CD4-positive, alpha-beta T cell (primary cell): ENCODE measurements at places on chromosomes 4 and X.

DNA sequence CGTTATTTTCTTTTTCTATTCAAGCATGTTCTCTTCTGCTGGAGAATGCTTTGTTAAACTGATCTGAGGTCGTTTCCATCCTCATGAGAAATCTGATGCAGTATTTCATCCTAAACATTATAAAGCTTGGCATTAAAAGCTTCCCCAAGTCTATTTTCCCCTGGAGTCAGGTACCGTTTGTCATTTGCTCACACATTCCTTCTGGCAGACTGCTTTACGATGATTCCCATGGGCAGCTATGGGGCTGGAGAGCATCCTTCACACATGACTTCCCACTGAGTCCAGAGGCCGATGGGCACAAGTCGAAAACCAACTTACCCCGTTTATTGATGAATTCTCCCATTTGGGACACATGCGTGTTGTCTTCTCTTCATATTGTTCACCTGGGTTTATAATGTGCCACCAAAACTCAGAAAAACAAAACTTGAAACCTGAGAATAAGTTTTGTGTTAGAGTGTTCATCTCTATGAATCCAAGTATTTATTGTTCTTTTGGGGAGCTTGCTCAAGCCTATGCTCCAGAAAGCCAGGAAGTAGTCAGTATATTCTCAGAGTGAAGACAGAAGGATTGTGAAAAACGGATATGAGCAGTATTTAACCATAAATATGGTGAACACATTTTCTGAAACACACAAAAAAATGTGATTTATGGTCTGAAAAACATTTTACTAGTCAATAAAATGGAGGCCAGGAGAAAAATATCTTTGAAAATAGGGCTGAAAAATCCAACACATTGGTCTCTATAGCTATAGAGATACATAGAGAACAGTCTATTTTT lies 298.8 kb upstream of the NOCT start:
- H3K27me3 ChIP-seq = no peaks in the 10 kb centered on the region
- H3K27ac ChIP-seq = no peak overlapping the region
- no peak overlapping the region for H3K4me3 ChIP-seq
- no peaks in the 10 kb centered on the region for H3K4me1 ChIP-seq
- H3K36me3 ChIP-seq = no peaks in the 10 kb centered on the region
- no peak for DNase-seq

GRCh38 chr4:183300070-183300469 lies 20.0 kb downstream of the CLDN22 start:
- no peak for DNase-seq
- H3K4me3 ChIP-seq = no peak overlapping the region
- no peaks in the 10 kb centered on the region for H3K27me3 ChIP-seq
- H3K36me3 ChIP-seq = no peaks in the 10 kb centered on the region
- no peak overlapping the region for H3K27ac ChIP-seq
- H3K4me1 ChIP-seq = no peaks in the 10 kb centered on the region

- no peak for DNase-seq
- no peak overlapping the region for H3K4me3 ChIP-seq
- no peaks in the 10 kb centered on the region for H3K4me1 ChIP-seq
These were observed 19.0 kb downstream of the FHL1 start for GRCh38 chrX:136166221-136166855.

GRCh38 chrX:93242897-93243296 lies 430.5 kb downstream of the NAP1L3 start:
- H3K4me3 ChIP-seq = no peak overlapping the region
- H3K36me3 ChIP-seq = no peaks in the 10 kb centered on the region
- no peaks in the 10 kb centered on the region for H3K27me3 ChIP-seq
- H3K4me1 ChIP-seq = no peaks in the 10 kb centered on the region
- H3K27ac ChIP-seq = no peak overlapping the region
- DNase-seq = no peak

DNA sequence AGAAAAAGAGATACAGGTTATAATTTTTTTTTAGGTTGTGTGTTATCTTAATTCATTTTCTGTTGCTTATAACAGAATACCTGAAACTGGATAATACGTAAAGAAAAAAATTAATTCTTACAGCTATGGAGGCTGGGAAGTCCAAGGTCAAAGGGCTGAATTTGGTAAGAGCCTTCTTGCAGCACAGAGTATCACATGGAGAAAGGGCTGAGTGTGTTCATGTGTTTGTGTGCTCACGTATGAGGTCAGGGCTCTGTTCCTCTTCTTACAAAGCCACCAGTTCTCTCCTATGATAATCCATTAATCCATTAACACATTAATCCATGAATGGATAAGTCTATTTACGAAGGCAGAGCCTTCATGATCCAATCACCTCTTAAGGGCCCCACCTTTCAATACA lies 8.6 kb upstream of the RAB28 start:
- no peak overlapping the region for H3K27ac ChIP-seq
- DNase-seq = no peak
- H3K36me3 ChIP-seq = no peaks in the 10 kb centered on the region
- H3K4me3 ChIP-seq = no peak overlapping the region
- H3K4me1 ChIP-seq = no peaks in the 10 kb centered on the region

- no peak overlapping the region for H3K27ac ChIP-seq
- no peak for DNase-seq
- H3K36me3 ChIP-seq = no peaks in the 10 kb centered on the region
- no peak overlapping the region for H3K4me3 ChIP-seq
These were observed 2.6 kb downstream of the DCLK2 start for GRCh38 chr4:150080875-150081274.

DNA sequence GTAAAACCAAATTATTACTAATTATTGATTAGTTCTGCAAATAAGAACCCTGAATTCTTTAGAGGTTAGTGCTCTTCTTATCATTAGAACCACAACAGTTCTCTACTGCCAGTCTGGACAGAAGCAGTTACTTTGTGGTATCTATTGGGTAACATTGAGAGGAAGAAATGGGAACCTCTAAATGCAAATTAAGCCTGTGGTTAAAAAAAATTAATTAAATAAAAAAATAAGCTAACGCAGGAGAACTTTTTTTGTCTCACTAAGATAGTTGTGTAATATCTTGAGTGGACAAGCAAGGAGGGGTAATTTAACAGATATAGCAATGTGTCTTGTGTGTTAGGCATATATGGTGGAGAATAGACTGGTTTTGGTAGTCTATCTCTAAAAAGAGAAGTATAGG lies 32.9 kb upstream of the TET2 start:
- no peak overlapping the region for H3K4me3 ChIP-seq
- H3K27me3 ChIP-seq = no peaks in the 10 kb centered on the region
- no peak overlapping the region for H3K27ac ChIP-seq

DNA sequence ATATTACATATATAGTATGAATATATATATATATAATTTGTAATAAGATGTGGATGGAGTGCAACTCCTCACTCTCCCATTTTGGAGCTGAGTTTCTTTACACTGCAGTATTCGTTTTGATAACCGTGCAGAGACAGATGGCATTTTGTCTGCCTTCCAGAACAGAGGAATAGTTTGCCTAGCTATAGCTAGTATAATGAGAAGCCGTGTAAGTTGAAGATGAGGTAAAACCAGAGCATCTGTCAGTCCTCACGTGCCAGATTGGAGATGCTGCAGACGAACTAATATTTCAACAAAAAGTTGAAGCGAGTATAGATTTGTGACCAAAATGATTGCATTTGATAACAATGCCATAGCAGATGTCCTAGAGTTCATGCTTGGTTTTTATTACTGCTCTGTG lies 180.6 kb downstream of the FMR1NB start:
- no peak for DNase-seq
- no peak overlapping the region for H3K4me3 ChIP-seq
- H3K4me1 ChIP-seq = no peaks in the 10 kb centered on the region
- H3K27ac ChIP-seq = no peak overlapping the region
- H3K27me3 ChIP-seq = no peaks in the 10 kb centered on the region

DNA sequence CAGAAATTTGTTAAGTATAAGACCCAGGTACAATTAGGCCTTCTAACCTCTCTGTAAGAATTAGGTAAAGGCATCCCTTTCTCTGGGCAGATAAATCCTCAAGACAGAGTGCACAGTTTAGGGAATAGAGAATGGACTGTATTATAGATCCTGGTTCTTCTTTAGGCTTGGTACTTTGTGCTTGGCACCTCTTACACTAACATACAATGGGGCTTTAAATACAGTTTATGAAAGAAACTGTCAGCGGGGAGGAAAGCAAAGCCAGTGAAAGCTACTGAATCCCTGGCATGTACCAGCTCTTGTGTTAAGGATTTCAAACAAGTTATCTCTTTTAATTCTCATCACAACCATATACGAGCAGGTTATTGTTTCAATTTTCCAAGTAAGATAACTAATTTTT lies 1350.0 kb downstream of the ADGRL3 start:
- no peaks in the 10 kb centered on the region for H3K36me3 ChIP-seq
- no peaks in the 10 kb centered on the region for H3K4me1 ChIP-seq
- DNase-seq = no peak
- H3K27ac ChIP-seq = no peak overlapping the region
- H3K4me3 ChIP-seq = no peak overlapping the region

DNA sequence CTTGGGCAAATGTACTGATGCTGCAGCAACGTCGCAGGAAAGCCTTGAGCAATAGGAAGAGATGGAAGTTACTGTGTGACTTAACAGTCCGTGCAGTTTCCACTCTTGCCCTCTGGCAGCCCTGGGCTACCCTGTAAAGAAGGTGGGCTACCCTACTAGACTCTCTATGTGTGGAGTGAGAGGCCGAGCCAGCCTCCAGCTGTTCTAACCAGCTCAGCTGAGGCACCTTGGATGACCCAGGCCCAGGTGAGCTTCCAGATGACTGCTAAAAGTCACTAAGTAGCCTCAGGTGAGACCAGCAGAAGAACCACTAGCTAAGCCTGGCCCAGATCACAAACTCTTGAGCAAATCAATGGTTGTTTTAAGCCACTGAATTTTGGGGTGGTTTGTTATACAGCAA lies 34.9 kb upstream of the PPP2R2C start:
- no peak overlapping the region for H3K27ac ChIP-seq
- H3K27me3 ChIP-seq = no peaks in the 10 kb centered on the region
- H3K4me1 ChIP-seq = no peaks in the 10 kb centered on the region
- no peaks in the 10 kb centered on the region for H3K36me3 ChIP-seq

- no peaks in the 10 kb centered on the region for H3K36me3 ChIP-seq
- H3K4me3 ChIP-seq = no peak overlapping the region
These were observed 69.5 kb downstream of the PDE5A start for GRCh38 chr4:119559044-119559647.

DNA sequence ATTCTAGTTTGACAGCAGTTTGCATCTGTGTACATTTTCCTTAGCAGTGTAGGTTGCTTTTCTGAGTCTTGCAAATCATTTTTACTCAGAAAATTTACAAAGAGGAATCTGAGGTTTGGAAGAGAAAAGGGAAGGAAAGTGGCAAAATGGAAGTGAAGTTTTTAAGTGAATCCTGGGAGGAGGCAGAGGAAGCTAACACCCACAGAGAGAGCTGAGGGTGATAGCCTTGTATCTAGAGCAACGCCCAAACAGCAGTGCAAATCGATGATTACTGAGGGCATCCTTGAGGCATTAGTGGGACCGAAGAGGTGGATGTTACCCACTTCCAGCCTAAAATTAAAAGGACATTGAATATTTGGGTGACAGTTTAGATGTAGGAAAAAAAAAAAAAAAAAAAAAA lies 31.8 kb downstream of the KLF3 start:
- no peak overlapping the region for H3K27ac ChIP-seq
- no peak overlapping the region for H3K4me3 ChIP-seq
- H3K27me3 ChIP-seq = no peaks in the 10 kb centered on the region
- no peaks in the 10 kb centered on the region for H3K4me1 ChIP-seq
- peaks cover 77% of the 10 kb centered on the region for H3K36me3 ChIP-seq

GRCh38 chr4:88382621-88383020 lies 4.0 kb downstream of the HERC6 start:
- H3K4me1 ChIP-seq = peaks cover 35% of the 10 kb centered on the region
- H3K27me3 ChIP-seq = no peaks in the 10 kb centered on the region
- peak overlapping the region; percentile 76 for H3K27ac ChIP-seq
- DNase-seq = peak; percentile 27

DNA sequence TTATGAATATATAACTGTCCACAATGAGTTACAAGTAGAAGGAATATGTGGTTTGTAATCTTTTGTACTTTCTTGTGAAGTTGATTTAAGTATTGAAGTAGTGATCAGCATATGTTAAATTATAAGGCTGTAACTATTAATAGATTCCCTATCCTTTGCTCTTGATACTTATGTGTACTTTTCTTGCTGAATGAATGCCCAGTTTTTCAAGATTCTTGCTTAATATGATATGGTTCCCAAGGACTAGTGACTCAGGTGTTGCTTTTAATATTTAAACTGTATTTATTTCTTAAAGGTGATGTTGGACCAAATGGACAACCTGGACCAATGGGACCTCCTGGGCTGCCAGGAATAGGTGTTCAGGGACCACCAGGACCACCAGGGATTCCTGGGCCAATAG lies 121.7 kb downstream of the IRS4 start:
- no peaks in the 10 kb centered on the region for H3K4me1 ChIP-seq
- DNase-seq = no peak
- no peaks in the 10 kb centered on the region for H3K36me3 ChIP-seq
- H3K27me3 ChIP-seq = no peaks in the 10 kb centered on the region
- no peak overlapping the region for H3K4me3 ChIP-seq

- H3K4me3 ChIP-seq = no peak overlapping the region
- H3K4me1 ChIP-seq = no peaks in the 10 kb centered on the region
- no peak for DNase-seq
- H3K27me3 ChIP-seq = no peaks in the 10 kb centered on the region
- no peak overlapping the region for H3K27ac ChIP-seq
- H3K36me3 ChIP-seq = no peaks in the 10 kb centered on the region
These were observed 249.9 kb upstream of the MAB21L2 start for GRCh38 chr4:150332086-150332485.

DNA sequence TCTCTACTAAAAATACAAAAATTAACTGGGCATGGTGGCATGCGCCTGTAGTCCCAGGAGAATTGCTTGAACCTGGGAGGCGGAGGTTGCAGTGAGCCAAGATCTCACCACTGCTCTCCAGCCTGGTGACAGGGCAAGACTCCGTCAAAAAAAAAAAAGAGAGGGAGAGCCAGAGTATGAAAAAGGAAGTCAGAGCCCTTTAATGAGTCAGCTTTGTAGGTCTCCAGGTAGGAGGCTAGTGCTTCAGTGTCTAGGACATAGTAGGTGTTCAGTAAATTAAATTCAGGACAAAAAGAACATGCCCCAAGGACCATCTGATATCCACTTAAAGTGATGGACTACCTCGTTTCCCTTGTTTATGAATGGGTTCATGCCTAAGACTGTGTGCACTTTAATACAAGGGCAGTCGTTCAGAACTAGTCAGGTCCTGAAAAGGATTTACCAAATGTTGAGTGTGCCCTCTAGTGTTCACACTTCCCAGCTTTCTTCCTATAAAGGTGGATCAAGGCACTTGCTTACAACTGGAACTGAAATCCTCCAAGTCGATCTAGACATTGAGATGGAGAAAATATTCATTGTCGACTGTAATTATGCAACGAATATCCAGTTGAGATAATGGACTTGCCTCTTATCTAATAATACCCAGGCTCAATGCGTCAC lies 29.0 kb downstream of the F9 start:
- peaks cover 4% of the 10 kb centered on the region for H3K27me3 ChIP-seq
- no peaks in the 10 kb centered on the region for H3K4me1 ChIP-seq
- H3K36me3 ChIP-seq = no peaks in the 10 kb centered on the region
- no peak overlapping the region for H3K27ac ChIP-seq
- no peak for DNase-seq
- H3K4me3 ChIP-seq = no peak overlapping the region

DNA sequence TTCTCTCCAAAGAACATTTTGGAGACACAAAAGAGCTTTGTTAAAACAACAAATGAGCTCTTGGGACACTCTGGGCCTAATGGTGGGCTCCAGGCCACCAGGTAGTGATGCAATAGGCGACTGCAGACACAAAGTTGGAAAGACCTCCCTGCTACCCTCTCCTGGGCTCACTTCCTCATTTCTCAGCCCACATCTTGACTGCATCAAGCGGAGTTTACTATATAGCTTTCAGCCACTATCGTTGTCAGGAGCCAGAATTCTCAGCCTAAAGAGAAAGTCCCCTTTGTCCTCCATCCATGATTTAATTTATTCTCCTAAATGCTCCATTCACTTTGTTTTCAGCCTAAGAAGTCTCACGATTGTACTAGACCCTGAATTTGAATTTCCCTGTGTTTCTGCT lies 114.9 kb downstream of the EFHC2 start:
- no peaks in the 10 kb centered on the region for H3K4me1 ChIP-seq
- no peak overlapping the region for H3K4me3 ChIP-seq
- no peak for DNase-seq
- H3K27ac ChIP-seq = no peak overlapping the region
